Epithelial cell of prostate (primary cell): ENCODE measurements at places on chromosomes 5 and 9.

- peak; percentile 96 for DNase-seq
Observed at GRCh38 chr5:74643111-74643562, 2.6 kb upstream of the ENC1 start.

- no peak for DNase-seq
Observed at GRCh38 chr5:43411495-43411894, 696 bp downstream of the CCL28 start.

DNA sequence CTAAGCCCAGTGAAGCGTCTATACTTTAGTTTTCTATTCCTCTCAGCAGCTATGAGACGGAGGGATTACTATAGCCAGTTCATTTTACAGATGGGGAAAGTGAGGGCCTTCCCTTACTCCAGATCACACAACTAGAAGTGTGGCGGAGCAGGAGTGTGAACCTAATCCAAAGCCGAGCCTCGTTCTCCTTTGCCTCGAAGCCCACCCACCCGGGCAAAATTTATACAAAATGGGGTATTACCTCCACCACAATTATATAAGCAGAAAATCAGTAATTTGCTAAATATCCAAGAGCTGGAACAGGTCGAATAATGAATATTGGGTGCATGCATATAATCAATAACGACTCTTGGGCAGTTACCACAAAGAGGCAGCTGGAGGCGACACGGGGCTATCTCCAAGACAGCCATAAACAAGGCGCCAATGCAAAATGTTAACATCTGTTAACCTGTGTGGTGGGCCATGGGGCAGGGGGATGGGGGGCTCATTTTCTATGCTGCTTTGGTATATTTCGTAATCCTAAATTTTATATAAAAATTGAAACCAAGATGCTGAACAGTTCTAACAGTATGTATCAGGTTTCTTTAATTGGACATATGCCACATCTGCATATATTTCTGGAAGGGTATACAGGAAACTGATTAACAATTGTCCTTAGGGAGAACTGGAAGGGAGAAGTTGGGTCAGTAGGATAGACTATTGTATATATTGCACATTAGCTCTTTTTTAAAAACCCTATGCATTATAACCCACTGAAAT lies 1.2 kb upstream of the RNF44 start:
- DNase-seq: no peak

DNA sequence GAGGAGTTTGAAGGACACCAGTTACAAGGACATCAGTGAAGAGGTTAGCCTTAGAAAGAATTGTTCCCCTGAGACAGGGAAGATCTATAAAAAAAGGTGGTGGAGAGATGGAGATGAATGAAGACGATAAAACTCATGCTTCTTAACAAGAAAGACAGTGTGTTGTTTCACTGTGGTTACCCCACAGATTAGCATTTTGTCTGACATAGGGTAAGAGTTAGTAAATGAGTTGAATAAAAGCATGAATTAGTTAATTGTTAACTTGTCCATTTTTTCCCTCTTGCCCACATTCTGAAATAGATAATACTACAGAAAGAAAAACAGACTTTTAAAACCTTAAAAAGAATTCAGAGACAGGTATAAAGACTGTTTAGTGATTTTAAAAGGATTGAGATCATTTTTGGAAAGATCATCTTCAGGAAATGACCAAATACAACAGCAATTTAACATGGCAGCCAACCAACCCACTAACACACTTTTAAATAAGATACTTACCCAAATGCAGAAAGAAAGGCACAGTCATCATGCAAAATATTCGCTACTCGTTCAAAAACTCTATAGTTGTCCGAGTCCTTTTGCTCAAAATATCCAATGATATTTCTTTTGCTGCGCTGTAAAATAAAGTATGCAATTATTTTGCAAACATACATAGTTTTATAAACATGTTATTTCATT lies 78.5 kb downstream of the ERP44 start:
- no peak for DNase-seq

DNA sequence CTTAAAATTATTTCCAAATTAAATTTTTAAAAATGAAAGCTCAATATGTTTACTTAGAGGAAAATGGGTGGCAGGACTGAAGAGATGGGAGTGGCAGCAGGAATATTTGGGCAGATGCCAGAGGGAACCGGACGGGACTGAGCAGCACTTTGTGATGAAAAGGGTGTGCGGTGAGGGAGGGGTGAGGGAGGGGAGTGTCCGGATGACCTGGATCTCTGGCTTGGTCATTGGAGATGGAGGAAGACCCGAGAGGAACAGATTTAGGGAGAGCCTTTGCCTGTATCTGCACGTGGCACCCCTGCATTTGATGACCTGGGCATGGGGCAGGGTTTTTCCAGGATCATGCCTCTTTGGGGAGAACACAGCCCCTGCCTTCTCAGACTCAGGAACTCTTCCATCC lies 201.1 kb upstream of the MVB12B start:
- DNase-seq: no peak

- DNase-seq: no peak
Observed at GRCh38 chr9:133103183-133103986, 17.7 kb downstream of the RALGDS start.

GRCh38 chr9:126061575-126061974 lies 265.1 kb upstream of the MVB12B start:
- DNase-seq: no peak

GRCh38 chr5:51378448-51379330 lies 4.6 kb upstream of the ISL1 start:
- DNase-seq: no peak

DNA sequence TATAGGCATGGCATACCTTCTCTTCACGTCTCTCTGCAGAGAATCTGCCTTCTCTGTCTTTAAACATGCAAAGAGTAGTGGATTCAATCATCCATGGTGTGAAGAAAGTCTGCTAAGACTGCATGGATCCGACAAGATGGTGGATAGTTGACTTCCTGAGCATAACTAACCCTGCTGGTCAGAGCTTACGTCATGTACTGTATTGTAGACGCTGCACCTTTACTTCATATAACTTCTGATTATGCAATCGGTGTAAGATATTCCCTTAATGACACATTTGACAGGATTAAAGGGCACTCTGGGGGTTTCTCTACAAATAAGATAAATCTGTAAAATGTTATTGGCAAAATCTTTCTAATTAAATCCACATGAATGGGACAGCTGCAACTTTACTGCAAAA lies 240.3 kb upstream of the NREP start:
- DNase-seq: no peak

DNA sequence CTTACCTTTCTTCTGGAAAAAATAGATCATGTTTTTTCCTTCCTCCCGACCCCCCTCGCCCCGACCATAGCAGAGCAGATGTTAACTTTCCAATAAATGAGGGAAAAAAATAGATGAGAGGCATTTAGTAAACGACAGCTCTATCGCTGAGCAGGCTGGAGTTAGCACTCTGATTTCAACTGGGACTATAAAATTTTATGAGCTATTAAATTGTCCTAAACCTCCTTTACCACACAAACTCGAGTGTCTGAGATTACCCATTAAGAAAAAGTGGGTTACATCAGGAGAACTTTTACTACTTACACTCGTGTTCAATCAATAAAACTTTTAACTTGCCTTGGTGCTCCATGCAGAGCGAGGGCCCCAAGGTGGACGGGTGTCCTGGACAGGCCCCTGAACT lies 59.8 kb upstream of the RNU6ATAC start:
- DNase-seq: no peak

DNA sequence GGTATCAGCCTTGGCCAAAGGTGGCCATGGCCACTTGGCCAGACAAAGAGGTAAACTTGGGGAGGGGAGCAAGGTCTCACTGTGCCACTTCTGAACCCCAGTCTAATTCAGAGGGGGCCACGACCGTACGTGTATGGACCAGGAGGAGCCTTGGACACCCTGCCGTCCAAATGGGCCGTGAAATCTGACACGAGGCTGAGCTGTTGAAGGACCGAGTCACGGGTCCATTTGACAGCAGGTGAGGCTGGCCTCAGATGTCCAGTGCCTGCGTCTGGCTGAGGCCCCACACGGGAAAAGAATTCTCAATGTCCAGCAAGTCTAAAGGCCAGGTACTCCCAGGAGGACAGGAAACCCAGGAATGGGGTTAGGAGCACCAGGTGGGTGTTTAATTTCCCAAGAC lies 17.7 kb downstream of the CMBL start:
- no peak for DNase-seq

- no peak for DNase-seq
Observed at GRCh38 chr9:75033791-75034473, 5.8 kb upstream of the CARNMT1 start.
